ENCODE measurements at places on chromosomes 12 and 14.
A peak's percentile ranks its signal among the peaks of the same experiment; 100 is the strongest.

DNA sequence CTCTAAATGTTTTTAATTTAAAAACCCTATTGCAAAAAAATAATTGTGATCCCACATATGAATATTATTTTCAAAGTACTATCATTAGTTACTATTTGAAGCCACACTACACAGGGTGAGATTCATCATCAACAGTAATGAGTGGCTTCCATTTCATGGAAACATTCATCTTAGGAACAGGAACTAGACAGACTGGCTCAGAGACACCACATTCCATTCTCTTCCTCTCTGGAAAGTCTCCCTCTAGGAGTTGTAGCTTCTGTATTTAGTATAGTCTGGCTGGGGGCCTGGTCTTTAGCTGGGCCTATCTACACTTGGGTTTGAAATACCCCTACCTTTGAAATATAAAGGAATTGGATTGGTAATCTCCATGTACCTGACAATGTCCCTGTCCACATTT lies 6.2 kb upstream of the VDR start:
- DNase-seq: no peak

DNA sequence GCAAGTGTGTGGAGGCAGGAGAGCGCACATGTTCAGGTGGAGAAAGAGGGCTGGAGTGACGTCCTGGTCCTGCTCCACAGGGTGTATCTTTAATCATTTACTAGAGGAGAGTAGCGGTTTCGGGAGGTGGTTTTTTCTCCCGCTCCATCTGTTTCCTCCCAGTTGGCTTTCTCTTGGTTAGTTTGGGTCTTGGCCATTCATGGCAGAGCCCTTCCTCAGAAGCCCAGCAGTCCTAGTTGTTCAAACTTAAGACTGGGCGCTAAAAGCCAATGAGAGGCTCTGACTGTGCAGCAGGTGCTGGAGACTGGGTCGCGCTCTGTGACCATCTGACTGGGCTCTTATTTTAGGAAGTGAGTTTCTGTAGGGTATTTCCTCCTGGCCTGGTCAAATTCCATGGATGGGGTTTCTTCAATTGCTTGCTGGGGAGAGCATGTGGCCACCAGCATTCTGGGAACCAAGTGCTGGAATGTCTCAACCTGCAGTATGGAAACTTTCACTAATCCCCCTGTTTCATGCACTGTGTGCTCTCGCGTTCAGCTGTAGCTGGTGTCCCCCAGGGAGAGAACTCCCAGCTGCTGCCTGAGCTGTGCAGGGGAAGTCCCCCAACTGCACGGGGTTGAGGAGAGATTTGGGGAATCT lies 27.4 kb upstream of the TSPAN9 start:
- no peak for DNase-seq

- no peak for DNase-seq
These were observed 196.1 kb upstream of the CDKN3 start for GRCh38 chr14:54200726-54201125.

DNA sequence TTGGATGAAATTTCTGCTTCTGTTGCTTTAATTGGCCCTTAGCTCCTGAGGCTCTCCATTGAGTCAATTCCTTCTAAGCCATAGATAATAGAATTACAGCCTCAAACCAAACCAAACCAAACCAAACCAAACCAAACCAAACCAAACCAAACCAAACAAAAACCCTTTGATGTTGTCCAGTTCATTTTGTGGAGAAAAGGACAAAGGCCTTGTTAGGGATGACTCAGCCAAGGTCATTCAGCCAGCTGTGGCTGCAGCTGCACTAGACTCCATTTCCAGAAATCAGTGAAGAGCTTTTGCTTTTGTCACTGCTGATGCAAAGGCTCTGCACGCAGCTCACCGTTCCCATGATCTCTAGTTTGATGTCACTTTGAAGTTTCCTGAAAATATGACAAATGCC lies 82.2 kb upstream of the RMST start:
- DNase-seq: no peak

DNA sequence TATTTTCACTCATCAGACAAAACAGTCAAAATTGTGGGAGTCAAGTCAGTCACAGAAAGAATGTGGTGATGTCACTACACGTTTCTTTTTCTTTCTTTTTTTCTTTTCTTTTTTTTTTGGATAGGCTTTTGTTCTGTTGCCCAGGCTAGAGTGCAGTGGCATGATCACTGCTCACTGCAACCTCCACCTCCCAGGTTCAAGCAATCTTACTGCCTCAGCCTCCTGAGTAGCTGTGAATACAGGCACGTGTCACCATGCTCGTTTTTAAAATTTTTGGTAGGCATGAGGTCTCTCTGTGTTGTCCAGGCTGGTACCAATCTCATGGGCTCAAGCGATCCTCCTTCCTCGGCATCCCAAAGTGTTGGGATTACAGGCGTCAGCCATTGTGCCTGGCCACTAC lies 2.3 kb downstream of the CLECL1 start:
- no peak for DNase-seq

DNA sequence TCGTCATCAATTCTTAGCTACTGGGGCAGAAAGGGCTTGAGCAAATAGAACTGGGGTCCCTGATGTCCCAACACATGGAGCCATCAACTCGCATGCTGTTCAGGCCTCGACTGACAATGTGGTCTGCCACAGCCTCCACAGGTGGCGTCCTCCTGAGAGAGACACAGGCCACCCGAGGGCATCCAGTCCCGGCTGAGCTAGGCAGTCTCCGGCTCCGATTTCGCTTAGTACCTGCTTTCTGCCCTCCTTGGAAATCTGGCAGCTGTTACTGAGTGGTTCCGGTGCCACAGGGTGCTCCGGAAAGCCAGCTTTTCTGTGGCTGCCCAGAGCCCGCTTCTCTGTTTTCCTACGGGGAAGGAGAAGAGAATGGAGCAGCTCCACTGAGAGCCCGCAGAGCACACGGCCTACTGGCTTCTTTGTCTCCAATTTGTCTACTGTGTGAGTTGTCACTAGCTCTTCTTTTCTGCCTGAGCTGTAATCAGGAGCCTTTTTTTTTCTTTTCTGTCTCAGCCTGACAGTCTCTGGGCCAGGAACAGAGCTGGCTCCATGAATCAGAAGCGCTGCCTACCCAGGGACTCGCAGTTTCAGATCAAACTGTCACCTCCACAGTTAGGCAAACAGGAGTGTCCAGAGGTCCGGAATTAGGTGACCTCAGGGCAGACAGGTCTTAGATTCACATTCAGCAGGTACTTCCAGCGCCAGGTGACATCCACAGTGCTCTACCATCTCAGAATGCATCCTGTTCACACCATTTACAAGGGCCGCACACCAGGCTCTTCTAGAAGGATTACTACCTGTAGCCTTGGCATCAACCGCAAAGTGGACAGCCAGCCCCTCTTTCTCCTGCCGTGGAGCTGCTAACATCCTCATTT lies 73.3 kb downstream of the MOK start:
- DNase-seq: no peak

GRCh38 chr14:95663226-95663797 lies 22.9 kb upstream of the TCL1B start:
- DNase-seq: no peak

DNA sequence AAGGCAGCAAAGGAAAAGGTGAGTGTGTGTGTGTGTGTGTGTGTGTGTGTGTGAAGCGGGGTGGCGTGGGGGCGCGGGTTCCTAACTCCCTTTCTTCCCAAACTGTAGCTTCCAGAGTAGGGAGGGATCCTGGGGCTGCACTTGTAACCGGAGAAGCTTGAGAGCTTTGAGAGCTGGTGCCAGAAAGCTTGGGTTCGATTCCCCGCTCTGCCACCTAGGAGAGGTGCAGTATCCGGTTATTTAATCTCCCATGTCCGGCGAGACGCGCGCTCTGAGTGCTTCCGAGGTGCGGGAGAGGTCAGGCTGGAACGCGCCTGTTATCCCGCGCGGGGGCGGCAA lies 7.2 kb upstream of the RACGAP1 start:
- no peak for DNase-seq

DNA sequence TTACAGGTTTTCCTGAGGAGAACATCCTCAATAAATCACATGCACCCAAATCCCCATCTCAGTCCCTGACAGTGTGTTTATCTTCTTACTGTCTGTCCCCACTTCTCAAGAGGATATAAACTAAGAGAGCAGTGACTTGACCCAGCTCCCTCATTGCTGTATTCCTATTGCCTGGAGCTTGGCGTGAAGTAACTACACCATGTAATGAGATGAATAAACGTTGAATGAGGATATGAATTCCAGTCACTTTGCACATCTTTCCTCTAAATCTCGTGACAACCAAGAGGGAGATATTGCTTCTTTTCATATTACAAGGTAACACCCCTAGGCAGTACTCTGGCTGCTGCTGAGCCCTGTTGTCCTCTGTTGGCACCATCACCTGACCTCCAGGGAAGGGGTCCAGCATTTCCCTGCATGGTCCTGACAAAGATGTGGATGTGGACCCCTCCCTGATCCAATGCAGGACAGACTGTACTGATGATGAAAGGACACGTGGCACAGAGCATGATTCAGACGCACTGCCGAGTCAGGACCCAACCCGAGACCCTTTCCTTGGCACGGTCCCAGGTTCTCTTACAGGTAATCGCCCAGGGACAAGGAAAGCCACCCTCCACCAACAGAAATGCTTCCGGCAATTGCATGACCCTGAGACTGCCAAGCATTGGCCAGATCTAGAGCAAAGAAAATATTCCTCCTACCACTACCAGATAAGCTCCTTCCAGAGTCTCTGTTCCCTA lies 47.7 kb upstream of the CPM start:
- DNase-seq: no peak

- no peak for DNase-seq
These were observed 183.9 kb downstream of the APAF1 start for GRCh38 chr12:98828802-98829600.

GRCh38 chr14:29738056-29738455 lies 189.6 kb downstream of the PRKD1 start:
- no peak for DNase-seq

GRCh38 chr14:71377099-71377498 lies 469.8 kb downstream of the PCNX1 start:
- DNase-seq: no peak

- no peak for DNase-seq
These were observed 38.0 kb upstream of the ESRRB start for GRCh38 chr14:76337635-76338545.

DNA sequence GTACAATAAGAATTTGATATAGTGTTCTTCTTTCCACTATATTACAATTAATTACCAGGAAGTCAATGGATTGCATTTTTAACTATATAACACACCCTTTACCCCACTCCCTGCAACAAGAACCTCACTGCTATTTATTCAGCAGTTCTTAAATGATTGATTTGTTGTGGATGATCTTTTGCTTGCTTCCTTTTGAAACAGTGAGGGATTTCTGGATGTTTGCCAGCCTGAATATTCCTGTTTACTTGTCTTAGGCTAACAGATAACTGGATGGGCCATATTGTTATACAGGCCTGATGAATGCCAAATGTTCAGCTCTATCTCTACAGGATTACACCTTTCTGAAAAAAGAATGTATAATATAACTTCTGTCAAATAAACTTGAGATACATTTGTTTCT lies 497.6 kb downstream of the APAF1 start:
- DNase-seq: no peak

DNA sequence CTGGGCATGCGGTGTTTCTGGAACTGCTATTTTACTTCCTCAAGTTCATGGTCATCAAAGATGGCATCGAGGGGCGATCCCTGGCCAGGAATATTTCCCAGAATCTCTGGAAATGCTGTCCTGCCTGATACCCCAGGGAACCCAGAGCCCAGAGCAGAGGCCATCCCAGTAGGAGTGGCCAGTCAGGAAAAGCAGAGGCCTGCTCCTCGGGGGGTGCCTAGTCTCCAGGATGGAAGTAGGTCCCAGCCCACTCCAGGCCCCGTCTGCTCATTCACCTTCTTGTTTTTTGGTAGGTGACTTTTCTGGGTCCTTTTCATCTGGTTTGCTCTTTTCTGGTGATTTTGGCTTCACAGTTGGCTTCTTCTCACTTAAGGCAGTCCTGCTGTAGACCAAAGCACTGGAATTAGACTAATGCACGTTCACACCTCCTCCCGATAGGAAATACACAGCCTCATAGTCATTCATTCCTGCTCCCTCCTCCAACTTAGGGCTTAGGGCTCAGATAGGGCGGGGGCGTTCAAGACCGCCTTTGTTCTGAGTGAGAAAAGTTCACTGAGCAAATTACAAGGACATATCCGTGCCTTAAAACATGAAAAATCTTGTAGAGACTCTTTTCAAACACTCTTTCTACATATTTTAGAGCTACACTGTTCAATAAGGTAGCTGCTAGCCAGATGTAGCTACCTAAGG lies 51.1 kb downstream of the TRAFD1 start:
- no peak for DNase-seq

GRCh38 chr12:45658020-45658419 lies 71.5 kb upstream of the ARID2 start:
- DNase-seq: peak; percentile 18

DNA sequence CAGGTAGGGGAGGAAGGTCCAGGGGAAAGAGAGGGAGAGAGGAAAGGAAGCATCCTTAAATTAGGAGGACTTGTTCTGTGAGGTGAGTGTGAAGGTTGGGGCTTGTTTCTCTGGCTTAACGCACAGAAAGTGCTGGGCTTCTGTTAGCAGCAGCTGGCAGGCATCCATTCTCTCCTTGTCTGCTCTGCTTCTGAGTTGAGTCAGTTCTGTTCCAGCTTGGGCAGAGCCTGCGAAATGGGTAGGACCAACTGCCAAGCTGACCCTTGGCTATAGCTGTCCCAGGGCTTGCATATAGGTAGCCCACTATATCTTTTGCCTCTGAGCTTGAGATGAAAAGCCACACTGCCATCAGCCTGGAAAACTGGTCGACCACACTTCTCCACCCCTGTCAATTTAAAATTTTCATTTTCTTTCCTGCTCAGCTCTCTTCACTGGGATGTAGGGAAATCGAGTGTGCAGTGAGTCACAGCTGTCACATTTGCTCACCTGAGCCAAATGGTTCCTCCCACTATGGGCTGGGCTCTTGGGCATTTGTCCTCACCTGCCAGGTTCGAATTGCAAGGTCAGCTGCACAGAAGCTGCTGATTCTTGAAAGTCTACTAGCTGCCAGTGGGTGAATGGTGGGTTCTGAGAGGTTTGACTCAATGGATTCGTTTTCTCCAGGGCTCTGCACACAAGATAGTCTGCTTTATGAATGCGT lies 256.4 kb upstream of the PWP1 start:
- no peak for DNase-seq

All from GF-D8 (cell line).